ENCODE measurements at places on chromosomes 12 and 14. TPM values are rescaled to one million over a fixed set of nuclear protein-coding genes. Genes with fewer than 3 reads are reported as not detected.
A peak's percentile ranks its signal among the peaks of the same experiment; 100 is the strongest.

Gene CACNA2D4
- 35.2 TPM for total RNA-seq

Gene PPM1H
- 3.0 TPM for total RNA-seq

Gene B3GNT4
- 0.13 TPM for total RNA-seq

GRCh38 chr12:120500581-120500980 is 4.7 kb downstream of the DYNLL1 start:
- no peak for DNase-seq

GRCh38 chr14:73058922-73059673 is 764 bp downstream of the RBM25 start:
- peak; percentile 34 for DNase-seq

DNA sequence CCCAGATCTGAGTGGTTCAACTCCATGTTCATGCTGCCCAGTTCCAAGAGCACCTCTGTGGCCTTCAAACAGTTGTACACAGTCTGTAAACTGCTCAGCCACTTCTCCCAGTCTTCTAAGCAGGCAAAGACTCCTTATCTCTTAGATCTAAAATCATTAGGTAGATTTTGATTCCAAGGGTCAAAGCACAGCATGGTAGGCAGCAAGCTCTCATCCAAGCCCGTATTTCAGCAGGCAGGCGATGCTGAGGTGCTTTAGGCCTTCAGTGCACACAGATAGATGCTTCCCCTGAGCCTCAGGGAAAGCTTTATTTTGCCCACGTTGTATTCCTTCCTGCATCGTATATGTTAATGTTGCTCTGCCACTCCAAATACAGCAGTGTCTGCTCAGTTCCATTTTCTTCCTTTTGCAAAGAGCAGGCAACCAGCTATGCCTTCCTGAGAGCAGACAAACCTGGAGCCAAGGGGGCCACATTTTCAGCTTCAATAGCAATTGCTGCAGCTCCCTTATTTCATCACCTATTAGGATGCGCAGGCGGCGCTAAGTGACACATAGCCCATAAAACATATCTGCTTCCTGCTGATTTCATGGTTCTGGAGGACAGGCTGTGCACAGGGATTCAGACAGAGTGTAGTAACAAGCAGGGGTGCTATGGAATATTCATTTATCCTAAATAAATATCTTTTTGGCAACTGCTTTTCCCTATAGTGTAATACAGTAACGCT is 67.5 kb downstream of the ETV6 start:
- no peak for DNase-seq

DNA sequence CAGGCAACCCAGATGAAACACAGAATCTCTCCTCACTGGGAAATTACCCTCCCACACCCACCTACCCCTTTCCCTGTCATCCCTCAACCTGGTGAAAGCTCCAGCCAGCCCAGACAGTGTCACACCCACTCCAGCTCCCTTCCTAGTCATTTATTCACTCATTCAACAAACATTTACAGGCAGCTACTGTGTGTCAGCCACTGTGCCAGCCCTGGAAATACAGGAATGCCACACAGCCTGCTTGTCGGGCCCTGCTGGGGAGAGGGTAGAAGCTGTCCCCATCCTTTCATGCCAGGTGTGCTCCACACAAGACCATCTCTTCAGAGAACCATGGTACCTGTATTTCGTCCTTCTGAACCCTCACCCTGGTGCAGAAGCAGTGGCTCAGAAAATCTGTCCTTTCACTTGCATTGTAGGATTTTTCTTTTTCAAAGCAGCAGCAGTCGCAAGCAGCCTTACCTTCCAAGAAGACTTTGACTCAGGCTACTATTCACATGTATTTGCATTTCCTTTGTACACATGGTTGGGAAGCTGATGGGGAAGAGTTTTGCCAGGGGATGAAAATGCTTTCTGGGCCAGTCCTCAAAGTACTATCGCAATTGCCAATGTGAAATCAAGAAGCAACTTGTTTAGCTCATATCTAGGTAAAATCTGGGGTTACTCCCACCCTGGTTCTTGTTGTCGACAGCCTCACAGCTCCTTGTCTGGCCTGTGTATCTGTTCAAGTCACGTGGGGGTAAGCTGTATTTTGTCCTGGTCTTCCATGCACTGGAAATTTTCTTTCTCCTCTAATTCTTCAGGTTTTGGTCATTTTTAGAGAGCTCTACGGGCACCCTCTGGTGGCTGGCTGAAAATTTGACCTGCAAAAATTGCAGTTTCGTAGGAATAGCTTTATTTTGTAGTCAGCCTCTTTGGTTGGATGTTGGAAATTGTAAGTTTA is 147.4 kb upstream of the EGLN3 start:
- DNase-seq = peak; percentile 19

- no peak for DNase-seq
These were observed 299.6 kb downstream of the EMP1 start for GRCh38 chr12:13496111-13496510.

GRCh38 chr12:30694412-30695198 is 1.1 kb downstream of the IPO8 start:
- DNase-seq = peak; percentile 41

DNA sequence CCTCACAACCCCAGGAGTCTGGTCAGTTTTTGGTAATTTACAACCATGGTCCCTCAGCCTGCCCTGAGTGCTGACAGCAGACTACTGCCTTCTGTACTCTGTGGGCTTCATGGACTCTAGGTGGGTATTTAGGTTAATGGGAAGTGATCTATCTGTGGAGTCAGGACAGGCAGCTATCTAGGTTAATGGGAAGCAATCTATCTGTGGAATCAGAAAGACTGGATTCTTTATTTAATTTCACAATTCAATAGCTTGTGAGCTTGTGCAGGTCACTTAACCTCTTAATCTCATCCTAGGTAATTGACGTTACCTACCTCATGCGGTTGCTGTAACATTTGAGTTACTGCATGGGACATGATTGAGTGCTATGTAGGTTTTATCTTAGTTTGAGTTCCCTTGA is 777.5 kb downstream of the NRXN3 start:
- no peak for DNase-seq

GRCh38 chr14:63470962-63471793 is 72.0 kb downstream of the PPP2R5E start:
- DNase-seq = peak; percentile 74

DNA sequence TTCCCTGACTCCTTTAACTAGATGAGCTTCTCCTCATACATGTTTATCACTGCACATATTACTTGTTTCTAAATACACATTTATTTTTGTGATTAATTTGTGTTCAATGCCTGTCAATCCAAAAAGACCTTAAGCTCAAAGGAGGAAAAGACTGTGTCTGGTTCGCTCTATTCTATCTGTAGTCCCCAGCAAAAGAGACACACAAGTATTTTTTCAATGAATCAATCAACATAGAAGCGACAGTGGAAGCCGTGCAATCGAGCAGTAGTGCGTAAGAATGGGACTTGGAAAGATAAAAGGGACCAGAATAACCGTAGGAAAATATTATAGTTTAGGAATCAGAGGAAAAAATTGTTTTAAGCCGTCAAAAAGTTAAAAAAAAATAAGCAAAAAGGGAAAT is 951 bp downstream of the WDHD1 start:
- no peak for DNase-seq

- DNase-seq = no peak
These were observed 56.9 kb downstream of the ADGRD1 start for GRCh38 chr12:131010396-131011131.

- no peak for DNase-seq
These were observed 380.1 kb downstream of the SOX5 start for GRCh38 chr12:23569356-23569755.
